ENCODE measurements at places on chromosomes 4 and X. TPM values are rescaled to one million over a fixed set of nuclear protein-coding genes. Genes with fewer than 3 reads are reported as not detected.
A peak's percentile ranks its signal among the peaks of the same experiment; 100 is the strongest.

DNA sequence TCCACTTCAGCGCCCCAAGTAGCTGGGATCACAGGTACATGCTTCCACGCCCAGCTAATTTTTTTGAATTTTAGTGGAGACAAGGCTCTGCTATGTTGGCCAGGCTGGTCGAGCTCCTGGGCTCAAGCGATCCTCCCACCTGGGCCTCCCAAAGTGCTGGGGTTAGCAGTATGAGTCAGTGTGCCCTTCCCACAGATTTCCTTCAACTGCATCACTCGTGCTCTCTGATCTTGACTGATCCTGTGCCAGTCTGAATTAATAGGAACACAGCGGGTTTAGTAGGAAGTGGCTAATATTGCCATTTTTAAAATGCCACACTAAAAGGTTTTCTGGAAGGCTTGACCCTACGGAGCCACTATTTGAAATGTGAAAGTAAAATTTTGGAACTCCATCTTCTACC, 4.3 kb upstream of the SHROOM2 start:
- DNase-seq: peak; percentile 46

- no peak for DNase-seq
Measured at GRCh38 chr4:145041378-145041777, 56.6 kb downstream of the ANAPC10 start.

The TMEM156 gene
- total RNA-seq: 0.19 TPM

DNA sequence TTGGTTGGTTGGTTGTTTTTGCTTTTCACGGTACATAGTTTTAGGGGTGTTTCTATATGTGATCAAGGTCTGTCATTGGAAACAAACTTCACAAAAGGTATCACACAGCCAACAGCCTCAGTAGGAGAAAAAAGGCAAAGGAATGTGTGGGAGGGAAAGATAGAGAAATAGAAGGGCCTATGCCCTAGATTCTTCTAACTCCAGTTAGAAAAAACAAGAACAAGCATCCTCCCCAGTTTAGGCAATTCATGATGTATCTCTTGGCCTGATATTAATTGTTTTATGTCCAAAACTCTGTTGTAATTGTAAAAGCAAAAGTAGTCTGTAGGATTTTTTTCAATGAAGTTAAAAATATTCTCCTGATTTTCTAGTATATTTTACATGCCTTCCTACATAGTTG, 192.4 kb upstream of the EDNRA start:
- DNase-seq: no peak

All from A172 (cell line).